ENCODE measurements at places on chromosomes 4 and X.

- DNase-seq: no peak
Measured at GRCh38 chrX:48649102-48649501, 34.5 kb upstream of the WAS start.

DNA sequence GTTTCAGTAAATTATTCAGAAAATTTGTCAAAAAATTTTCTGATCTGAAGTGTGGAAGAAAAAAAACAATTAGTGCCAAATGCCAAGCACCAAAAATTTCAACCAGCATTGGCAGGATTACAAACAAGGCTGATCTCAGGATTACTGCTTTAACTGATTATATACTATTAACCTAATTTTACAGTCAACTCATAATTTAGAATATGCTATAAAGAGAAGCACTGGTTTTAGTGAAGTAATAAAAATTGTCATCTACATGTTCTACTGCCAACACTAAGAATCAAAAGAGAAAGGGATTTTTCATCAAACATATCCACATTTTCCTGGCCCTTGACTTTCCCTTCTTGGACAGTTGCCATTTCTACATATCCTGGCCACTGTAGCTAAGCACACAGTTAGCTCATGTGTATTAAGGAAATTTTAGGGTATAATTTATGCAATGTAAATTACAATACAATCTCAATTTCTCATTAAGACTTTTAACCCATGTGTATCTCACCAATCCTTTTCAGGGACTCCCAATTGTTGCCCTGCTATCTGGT, 33.8 kb downstream of the THOC2 start:
- no peak for DNase-seq

DNA sequence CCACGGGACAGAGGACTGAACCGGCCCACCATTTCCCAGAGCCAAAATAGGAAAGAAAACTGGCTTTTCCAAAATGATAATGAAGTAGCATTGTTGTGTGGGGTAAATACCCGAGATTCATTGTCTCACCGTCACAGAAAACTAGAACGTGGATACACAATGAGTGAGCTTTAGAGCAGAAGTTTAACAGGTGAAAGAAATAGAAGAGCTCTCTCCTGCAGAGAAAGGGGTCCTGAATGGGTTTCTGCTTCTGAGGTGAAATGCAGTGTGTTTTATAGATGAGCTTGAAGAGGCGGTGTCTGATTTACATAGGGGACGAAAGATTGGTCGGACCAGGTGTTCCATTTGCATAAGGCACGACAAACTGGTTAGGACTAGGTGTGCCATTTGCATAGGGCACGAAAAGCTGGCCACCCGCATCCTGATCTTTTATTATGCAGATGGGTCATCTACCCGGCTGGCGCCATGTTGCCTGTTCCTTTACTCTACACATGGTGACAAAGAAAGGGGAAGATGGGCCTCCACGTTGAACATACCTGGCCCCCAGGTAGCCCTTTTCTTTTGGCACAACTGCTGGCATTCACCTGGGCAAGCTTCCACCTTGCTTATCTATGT, 118.1 kb downstream of the ATXN3L start:
- DNase-seq: no peak

DNA sequence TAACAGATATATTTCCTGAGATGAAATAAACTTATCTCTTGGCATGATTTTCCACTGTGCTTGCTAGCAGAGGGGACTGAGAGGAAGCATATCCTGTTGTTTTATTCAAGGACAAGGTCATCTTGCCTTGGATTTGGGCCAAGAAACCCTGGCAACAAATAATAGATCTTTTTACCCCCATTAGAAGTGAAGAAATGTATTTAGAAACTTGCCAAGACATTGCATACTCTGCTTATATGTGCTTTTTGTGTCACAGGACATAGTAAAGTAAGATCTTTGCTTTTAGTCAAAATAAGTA, 170.2 kb downstream of the RAPGEF2 start:
- DNase-seq: no peak

DNA sequence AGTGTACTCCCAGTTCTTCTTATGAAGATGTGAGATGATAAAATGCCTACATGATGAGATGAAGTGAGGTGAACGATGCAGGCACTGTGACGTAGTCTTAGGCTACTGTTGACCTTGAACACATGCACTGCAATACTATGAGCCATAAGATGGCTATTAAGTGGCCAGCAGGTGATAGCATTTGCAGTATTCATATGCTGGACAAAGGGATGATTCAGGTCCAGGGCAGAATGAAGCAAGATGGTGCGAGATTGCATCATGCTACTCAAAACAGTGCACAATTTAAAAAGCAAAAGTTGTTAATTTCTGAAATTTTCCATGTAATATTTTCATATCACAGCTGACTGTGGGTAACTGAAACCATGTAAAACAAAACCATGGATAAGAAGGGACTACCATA, 781.4 kb downstream of the PCDH18 start:
- DNase-seq: no peak

GRCh38 chr4:185600801-185601434, 65.6 kb upstream of the PDLIM3 start:
- no peak for DNase-seq

- DNase-seq: no peak
Measured at GRCh38 chr4:40300371-40301162, 34.6 kb upstream of the CHRNA9 start.

DNA sequence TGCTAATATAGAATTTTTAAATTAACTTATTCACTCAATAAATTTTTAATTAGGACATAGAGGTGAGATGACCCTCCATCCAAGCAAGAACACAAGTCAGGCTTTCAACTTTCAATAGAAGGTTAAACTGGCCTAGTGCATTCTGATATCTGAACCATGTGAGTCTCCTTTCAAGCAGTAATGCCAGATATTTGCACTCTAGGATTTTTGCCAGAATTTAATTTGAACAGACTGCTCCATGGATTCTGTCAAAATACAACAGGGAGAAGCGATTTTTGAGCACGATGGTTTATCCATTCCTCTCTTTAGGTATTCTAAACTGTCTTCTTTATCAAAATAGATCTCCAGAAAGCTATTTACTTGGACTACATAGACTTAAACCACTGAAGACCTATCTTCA, 72.0 kb upstream of the DCLK2 start:
- no peak for DNase-seq

DNA sequence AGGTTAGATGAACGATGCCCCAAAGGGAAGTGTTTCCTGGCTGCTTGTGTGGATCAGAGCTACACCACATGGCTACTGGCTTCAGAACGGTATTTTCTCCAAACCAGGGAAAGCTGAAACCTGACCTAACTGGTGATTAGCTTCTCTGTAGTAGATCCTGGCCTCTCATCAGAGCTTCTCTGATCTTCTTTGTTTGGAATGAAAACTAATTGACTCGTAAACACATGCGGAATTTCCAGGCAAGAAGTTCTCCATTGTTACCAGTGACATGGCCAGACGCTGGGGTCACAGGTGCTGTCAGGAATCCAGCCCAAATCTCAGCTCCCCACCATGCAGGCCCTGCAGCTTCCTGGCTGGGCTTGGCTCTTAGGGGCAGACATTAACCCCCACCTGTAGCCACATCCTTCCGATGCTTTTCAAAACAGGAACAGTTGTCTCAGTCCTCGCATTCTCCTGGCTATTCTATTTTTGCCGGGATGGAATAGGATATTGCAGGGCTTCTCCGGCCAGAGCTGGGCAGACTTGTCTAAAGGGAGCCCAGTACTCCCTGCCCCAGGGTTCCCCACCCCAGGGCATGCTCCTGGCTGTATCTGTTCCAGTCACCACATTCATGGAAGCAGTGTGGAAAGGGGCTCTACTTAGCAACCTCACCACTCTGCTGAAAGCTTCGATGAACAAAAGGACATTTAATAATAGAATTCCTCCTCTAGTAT, 305.4 kb upstream of the F9 start:
- no peak for DNase-seq

- no peak for DNase-seq
Measured at GRCh38 chrX:9144701-9145241, 110.8 kb upstream of the FAM9B start.

GRCh38 chr4:122450847-122451246, 5.7 kb downstream of the IL2 start:
- DNase-seq: no peak

DNA sequence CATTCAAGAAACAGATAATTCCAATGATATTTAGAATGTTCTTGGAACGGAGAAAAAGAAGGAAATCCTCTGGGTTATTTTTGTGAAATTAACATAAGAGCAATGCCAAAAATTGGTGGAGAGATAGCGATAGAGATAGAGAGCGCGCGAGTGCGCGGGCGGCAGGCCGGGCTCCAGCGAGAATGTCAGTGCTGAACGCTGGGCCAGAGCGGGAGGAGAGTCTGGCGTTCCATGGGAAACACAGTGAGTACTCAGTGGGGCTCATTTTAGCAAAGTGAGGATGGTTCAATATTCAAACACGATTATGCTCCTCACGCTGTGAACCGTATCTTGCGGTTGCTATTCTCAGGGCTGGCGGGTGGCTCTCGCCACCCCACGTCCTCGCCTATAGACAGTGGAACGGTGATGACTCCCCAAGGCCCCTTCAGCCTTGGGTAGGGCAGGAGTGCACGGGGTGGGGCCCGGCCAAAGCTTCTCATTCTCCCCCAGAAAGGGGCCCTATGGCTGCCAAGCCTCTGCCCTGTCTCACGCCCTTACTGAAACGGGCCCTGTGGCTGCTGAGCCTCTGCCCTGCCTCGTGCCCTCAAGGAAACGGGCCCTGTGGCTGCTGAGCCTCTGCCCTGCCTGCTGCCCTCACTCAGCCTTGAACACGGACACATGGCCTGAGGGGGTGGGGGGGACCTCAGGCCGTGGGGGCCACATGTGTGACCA, 16.9 kb downstream of the CPLX1 start:
- no peak for DNase-seq

GRCh38 chrX:9857575-9858474, 71.6 kb downstream of the SHROOM2 start:
- DNase-seq: no peak

DNA sequence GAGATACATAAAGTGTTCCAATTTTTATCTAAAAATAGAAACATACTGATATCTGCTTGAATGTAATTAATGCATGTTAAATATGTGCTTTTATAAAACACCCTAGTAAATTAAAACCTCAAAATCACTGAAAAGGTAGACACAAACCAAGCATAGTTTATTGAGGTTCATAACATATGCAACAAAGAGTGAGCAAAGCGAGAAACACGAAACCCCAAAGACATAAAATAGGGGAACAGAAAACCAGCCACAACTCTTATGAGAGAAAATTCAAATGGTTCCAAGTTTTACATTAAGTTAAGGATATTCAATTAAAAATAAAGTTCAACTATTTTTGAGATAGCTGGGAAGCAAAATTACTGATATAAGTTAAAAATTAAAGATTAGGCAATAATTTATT, 336.4 kb upstream of the AGA start:
- DNase-seq: no peak

DNA sequence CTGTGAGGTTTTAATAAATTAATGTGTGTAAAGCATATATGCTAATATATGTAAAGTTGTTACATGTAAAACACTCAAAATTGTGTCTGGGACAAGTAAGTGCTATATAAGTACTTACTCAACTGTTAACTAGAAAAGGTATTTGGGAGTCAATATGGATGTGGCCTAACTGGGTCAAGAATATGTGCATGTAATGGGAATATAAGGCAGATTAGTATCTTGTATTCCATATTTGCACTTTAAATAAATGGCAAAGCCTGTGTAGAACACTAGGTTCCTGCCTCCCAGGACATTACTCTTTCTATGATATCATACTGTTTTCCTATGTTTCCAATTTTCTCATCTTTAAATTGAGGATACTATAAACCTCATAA, 270.6 kb downstream of the FBXO8 start:
- DNase-seq: no peak

DNA sequence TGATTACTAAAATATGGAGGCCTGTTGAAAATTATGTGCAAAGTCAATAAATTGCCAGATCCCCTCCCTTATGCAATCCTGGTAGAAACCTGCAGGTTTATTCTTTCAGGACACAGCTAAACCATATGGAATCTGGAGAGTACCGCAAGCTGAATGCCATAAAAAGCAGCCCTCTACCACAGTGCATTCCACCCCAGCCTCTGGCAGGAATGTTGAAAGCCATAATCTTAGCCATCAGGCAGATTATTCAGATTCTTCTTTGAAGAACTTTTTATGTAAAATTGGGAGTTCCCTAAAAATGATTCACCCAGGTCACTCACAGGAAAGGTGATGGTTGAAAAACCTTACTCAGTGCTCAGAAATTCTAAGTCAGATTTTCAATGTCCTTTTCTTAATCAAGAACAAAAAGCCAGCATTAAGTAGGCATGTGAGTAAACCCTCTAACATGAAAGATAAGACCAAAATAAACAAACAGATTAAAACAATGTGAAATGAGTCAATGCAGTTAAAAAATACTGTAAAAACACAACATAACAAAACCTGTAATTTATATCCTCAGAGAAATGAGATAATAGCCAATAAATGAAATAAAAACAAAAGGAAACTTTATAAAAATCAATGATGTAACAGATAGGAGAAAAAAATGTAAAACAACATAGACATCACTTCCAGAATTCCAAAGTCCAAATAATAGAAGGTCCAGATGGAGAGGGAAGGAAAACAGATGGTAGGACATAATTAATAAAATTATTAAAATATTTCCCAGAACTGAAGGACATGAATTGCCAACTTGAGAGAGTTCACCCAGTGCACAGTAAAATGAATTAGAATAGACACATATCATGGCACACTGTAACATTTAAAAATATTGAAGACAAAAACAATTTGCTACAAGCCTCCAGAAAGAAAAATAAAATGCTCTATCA, 226.9 kb downstream of the FSTL5 start:
- no peak for DNase-seq

GRCh38 chr4:11014199-11014598, 329.6 kb upstream of the CLNK start:
- no peak for DNase-seq

GRCh38 chr4:172009446-172010230, 196.4 kb downstream of the GALNTL6 start:
- DNase-seq: no peak

DNA sequence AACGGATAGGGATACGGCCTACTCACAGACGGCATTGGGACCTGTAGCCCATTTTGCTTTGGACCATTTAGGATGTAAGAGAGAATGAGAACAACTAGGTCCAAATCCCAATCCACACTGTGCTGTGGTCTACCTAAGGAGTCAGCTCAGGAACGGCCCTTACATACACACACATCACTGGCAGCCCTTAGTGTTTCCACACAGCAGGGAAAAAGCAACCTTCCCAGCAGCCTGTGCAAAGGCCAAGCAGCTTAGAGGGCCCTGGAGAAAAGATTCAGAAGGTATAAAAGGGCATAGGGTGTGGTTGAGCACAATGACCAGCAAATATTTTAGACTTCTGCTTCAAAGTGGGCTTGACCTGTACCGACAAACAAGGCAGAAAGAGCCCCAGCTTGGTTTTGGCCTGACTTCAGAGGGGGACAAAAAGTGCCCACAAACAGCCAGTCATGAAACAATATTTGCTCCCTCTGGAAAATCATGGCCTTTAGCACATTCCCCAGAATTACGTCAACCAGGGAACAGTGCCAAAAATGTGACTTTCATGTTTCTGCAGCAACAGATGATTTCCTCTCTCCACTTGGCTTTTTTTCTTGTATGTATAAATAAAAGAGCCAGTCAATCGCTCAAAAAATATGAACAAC, 359.5 kb upstream of the FGF16 start:
- no peak for DNase-seq
